ENCODE measurements at places on chromosomes 16 and 17. TPM values are rescaled to one million over a fixed set of nuclear protein-coding genes. Genes with fewer than 3 reads are reported as not detected.

Gene TBL3
- total RNA-seq: 119 TPM

Gene KRT27
- total RNA-seq: not detected

Gene METTL26
- total RNA-seq: 265 TPM

Gene ALOX12B
- total RNA-seq: 3.5 TPM

Gene PRSS8
- total RNA-seq: 81.1 TPM

Gene C17orf107
- 1.1 TPM for total RNA-seq
